ENCODE measurements at places on chromosomes 2 and 18. TPM values are rescaled to one million over a fixed set of nuclear protein-coding genes. Genes with fewer than 3 reads are reported as not detected.

Gene NTSR2
- not detected for total RNA-seq

Gene CYP1B1
- 6.8 TPM for total RNA-seq

Gene C2orf92
- 6.8 TPM for total RNA-seq

Gene TUBA4B
- not detected for total RNA-seq

Gene FSHR
- total RNA-seq = not detected

Gene POTEC
- not detected for total RNA-seq

Gene RAB27B
- 0.42 TPM for total RNA-seq

Gene TEX44
- not detected for total RNA-seq

Gene HOXD13
- not detected for total RNA-seq

Gene SERPINB13
- total RNA-seq = not detected

Gene ST6GAL2
- not detected for total RNA-seq

Gene LINC00305
- total RNA-seq = not detected

Gene GREB1L
- total RNA-seq = not detected

Gene NYAP2
- not detected for total RNA-seq

Gene BOK
- total RNA-seq = 0.06 TPM

Gene ACKR3
- 1.6 TPM for total RNA-seq

Gene ANKAR
- 3.8 TPM for total RNA-seq

Gene PLB1
- 0.73 TPM for total RNA-seq

Gene OTOS
- not detected for total RNA-seq

Gene TPO
- total RNA-seq = not detected

Gene VWC2L
- total RNA-seq = not detected

Gene C2orf78
- total RNA-seq = not detected

Gene KIAA2012
- not detected for total RNA-seq

Gene SCN9A
- not detected for total RNA-seq

Gene TFPI
- not detected for total RNA-seq

Gene ARHGAP15
- total RNA-seq = 36.4 TPM

Gene PSMA8
- total RNA-seq = 1.6 TPM

Gene HOXD8
- total RNA-seq = not detected

Gene LHCGR
- not detected for total RNA-seq

Gene MC4R
- total RNA-seq = not detected

Gene UGT1A6
- total RNA-seq = not detected

Gene TSPYL6
- not detected for total RNA-seq

Gene ESPNL
- 0.04 TPM for total RNA-seq

Gene SERPINB10
- total RNA-seq = not detected

Gene RNU2-63P
- 21.4 TPM for total RNA-seq

Gene CGREF1
- total RNA-seq = 7.0 TPM

Gene WBP1
- total RNA-seq = 28.7 TPM

Gene PARD6G
- 0.38 TPM for total RNA-seq

Gene SH2D6
- 0.88 TPM for total RNA-seq

Gene PLGLB1
- total RNA-seq = 3.1 TPM

Gene FZD7
- 0.46 TPM for total RNA-seq

Gene KCNF1
- not detected for total RNA-seq

Gene APLF
- 2.7 TPM for total RNA-seq

Gene PEX13
- 19.1 TPM for total RNA-seq

Gene UGT1A4
- total RNA-seq = not detected

Gene LYG2
- not detected for total RNA-seq

Gene ALK
- total RNA-seq = not detected

Gene SP5
- not detected for total RNA-seq

Gene TYMS
- 314 TPM for total RNA-seq

Gene ALPI
- not detected for total RNA-seq

Gene FIGLA
- total RNA-seq = not detected

Gene CXCR2
- not detected for total RNA-seq

Gene CIB4
- total RNA-seq = not detected

Gene MTCL1
- 0.92 TPM for total RNA-seq

Gene GATA6
- total RNA-seq = not detected

Gene C2orf66
- total RNA-seq = not detected

Gene GAREM1
- 0.04 TPM for total RNA-seq

Gene EGR4
- 0.25 TPM for total RNA-seq

Gene CFAP210
- 0.50 TPM for total RNA-seq

Measured in activated CD8-positive, alpha-beta memory T cell treated with anti-CD3 and anti-CD28 coated beads for 36 hours (primary cell).